ENCODE measurements at places on chromosomes 1 and 21.

- no peak for DNase-seq
These were observed 3.9 kb downstream of the SELENBP1 start for GRCh38 chr1:151368393-151369301.

GRCh38 chr1:185541871-185542301, 192.3 kb upstream of the HMCN1 start:
- DNase-seq, result no peak

- DNase-seq, result no peak
These were observed 30.2 kb downstream of the LPAR3 start for GRCh38 chr1:84862810-84863251.

DNA sequence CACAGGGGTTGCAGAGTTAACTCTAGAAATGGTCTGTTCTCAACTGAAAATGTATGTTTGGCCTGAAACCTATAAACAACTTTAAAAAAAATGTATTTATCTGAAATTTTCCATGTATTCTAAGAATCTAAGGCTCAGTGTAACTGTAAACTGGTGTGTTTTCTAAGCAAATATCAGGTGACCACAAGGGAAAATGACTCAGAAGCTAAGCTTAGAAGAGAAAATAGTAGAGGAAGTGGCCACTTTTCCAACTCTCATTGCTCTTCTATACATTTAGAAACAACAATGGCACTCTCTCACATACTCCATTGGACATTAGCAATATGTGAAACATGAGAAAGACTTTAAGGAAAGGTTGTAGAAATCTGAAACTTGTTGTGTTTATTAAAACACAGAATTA, 7.5 kb downstream of the TNFSF18 start:
- no peak for DNase-seq
